ENCODE measurements at places on chromosomes 6 and 20.

DNA sequence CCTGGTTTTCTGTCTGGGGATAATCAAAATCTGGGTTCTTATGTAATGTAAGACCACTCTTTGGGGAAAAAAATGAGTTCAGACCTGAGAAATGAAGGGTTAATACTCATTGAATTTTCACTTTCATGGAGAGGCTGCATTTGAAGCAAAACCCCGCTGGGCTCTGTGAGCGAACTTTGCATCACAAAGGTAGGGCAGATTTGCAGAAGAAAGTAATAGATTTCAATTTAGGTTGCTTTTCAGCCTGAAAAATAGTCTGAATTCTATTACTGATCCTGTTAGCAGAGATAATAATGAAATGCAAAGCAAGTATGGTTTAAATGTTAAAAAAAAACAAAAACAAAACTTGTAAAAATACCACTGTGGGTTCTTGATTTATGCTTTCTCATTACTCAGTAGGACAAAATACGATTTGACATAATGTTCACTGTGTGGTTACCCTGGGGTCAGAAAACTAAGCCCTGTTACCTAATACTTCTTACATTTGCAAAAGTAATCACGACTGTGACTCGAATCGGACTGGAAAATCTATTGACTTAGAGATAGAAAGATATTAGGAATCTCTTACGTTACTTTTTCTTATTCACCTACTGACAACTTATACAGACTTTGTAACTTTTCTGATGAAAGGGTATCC, 72.2 kb downstream of the UST start:
- no peak for DNase-seq

GRCh38 chr20:50222309-50223038, 31.8 kb downstream of the CEBPB start:
- no peak for DNase-seq

DNA sequence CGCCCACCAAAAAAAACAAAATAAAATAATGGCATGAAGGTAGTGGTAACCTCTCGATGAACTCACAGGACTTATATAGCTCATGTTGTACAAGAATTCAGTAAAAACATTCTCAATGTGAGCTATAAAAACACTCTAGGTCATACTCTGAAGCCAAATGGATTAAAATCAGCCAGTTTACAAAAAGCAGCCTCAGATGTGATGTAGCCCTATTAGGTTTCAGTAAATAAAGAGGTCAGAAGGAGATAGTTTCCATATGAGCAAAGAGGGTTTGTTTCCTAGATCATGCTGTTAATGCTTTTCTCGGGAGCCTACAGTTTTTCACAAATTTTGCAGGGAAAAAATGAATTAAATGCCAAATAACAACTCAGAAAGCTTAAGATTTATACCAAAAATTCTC, 319.5 kb upstream of the HSF2 start:
- no peak for DNase-seq

GRCh38 chr20:64250027-64250426, 5.5 kb upstream of the PCMTD2 start:
- DNase-seq, result no peak
